ENCODE measurements at places on chromosomes 2 and 18.
A peak's percentile ranks its signal among the peaks of the same experiment; 100 is the strongest.

DNA sequence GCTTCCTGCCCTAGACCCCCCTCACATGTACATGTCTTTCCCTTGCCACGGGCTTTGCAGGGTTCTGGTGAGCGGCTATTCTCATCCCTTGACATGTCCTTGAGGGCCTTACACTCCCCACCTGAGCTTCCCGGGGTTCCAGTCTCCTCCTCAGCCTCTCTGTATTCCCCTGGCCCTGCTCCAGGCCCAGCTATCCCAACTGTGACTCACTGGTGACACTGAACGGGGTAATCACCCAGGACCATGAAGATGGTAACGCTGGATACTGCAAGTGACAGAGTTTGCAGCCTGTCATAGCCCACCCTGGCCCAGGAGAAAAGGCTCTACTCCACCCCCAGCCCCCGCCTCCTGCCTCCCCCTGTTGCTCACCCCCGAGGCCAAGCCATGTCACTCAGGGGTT lies 27.3 kb downstream of the KIF3C start:
- DNase-seq, result no peak

- DNase-seq, result no peak
Observed at GRCh38 chr2:138035608-138036217, 71.4 kb downstream of the HNMT start.

- DNase-seq, result peak; percentile 71
Observed at GRCh38 chr2:70946832-70947442, 11.2 kb downstream of the ATP6V1B1 start.

GRCh38 chr2:62089658-62090057 lies 106.3 kb upstream of the B3GNT2 start:
- DNase-seq, result no peak

- peak; percentile 69 for DNase-seq
Observed at GRCh38 chr18:35693829-35694228, 112.3 kb downstream of the GALNT1 start.

DNA sequence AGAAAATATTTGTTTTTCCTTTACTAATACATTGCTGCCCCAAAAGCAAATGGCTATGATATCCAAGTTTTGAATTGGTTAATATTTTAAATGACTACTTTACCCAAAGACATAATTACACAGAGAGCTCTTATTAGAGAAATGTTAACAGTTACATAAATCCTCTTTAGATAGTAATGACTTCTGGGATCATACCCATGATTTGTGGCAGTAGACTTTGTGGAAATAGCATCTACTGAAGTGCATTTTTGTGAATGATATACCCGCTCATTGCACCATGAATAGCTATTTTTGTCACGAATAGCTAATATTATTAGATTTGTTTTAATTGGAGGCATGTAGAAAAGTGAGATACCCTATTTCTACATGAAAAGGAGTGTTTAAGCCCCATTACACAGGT lies 15.8 kb downstream of the NYAP2 start:
- DNase-seq, result no peak
